ENCODE measurements at places on chromosomes 2 and 18. TPM values are rescaled to one million over a fixed set of nuclear protein-coding genes. Genes with fewer than 3 reads are reported as not detected.

Gene DHRS9
- 2.8 TPM for total RNA-seq

Gene SLC40A1
- 3.4 TPM for total RNA-seq

Gene APOB
- total RNA-seq, result not detected

Gene CBLN2
- 0.05 TPM for total RNA-seq

Gene IL1R2
- 0.97 TPM for total RNA-seq

Gene ACKR3
- total RNA-seq, result 20.2 TPM

Measured in A549 treated with CORT108297 at 1 μM for 4 hours (cell line).